Activated CD4-positive, alpha-beta T cell treated with anti-CD3 and anti-CD28 coated beads, Interleukin-2, amount 50 U/mL, for 1 hour (primary cell): ENCODE measurements at places on chromosomes 4 and X.
A peak's percentile ranks its signal among the peaks of the same experiment; 100 is the strongest.

GRCh38 chrX:76434103-76434741 lies 6.7 kb downstream of the MAGEE1 start:
- no peak for DNase-seq

DNA sequence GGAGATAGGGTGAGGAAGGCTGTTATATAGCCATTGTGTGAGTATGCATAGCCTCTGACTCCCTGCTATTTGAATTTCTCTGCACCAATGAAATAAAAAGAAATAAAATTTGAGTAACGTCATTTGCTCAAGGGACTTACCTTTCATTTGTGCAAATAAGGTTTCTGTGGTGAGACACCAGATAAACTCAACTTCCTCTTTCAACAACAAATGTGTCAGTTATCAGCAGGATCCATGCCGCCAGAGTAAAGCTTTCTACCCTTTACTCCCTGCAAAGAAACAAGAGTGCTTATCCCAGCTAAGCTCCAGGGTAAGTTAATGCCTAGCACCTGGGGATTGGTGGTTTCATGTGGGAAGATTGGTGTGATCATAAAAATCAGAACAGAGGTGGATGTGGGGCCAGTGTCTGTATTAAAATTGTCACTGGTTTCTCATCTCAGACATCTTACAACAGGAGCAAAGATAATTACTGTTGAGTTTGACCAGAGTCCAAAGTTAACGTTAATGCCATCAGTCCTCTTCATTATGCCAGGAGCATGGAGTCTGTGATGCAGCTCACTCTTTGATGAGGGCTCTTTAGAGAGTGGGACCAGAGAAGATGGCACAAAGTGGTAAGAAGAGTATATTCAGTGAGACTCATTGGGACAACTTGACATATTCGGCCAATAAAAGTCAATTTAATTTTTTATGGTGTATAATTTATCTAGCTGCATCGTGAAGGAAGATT lies at the start of gene P2RY10:
P2RY10 (plus strand) TSS at position 206 of the 727 bp plus-strand sequence. CDS start 15,130 bp downstream, outside the sequence.
- DNase-seq: peak; percentile 19

GRCh38 chr4:4249866-4250265 lies 1.8 kb upstream of the TMEM128 start:
- DNase-seq: no peak

GRCh38 chr4:39470402-39470801 lies 11.5 kb downstream of the LIAS start:
- DNase-seq: no peak

- no peak for DNase-seq
These were observed 150.3 kb downstream of the SOX3 start for GRCh38 chrX:140354431-140355120.

GRCh38 chr4:16122784-16123183 lies 39.0 kb upstream of the PROM1 start:
- DNase-seq: peak; percentile 1

- DNase-seq: no peak
These were observed 8.8 kb downstream of the CHST7 start for GRCh38 chrX:46582325-46582724.

DNA sequence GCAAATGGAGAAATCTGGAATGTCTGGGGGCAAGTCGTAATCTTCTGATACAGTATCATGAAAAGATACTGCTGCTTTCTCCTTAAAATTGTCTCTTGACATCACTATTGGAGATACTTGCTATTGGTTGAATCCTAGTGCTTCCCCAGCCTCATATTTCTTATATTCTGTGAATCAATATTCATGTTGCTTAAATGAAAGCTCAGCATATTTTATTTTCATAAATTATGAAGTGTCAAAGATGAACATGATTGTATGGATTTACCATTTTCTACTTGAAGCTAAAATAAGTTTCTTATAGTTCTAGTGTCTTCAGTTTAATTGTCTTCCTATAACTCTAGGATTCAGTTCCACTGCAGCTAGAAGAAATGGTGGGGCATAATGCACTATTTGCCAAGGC lies 29.6 kb upstream of the MBNL3 start:
- no peak for DNase-seq

DNA sequence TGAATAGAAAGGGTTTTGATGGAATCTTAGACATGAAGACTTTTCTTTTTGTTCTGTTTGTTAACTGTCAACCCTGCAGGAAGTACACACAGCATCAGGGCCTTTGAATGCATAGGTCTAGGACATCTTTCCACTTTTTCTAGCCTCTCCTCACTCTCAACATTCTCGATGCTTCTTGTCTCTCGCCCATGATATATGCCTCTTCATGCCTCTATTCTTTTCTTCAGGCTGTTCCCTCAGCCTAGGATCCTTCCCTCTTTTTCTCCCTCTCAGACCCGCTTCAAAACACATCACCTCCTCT lies 9.6 kb downstream of the PDGFC start:
- no peak for DNase-seq

DNA sequence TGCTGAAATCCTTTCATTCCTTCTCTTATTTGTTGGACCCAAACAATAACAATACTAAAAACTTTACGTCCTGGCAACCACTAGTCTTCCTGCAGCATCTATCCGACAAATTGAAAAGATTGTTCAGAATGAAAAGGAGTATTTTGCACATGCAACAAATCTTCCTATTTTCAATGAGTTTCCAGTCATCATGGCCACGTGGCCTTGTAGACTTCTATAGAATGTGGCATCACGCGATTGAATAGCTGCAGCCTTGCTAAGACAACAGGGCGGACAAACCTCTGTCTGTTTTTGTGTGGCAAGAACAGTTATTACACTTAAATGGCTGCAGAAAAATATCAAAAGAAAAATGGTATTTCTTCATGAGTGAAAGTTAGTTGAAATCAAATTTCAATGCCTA lies 297.9 kb upstream of the LCORL start:
- DNase-seq: no peak
